ENCODE measurements at places on chromosomes 12 and 14. TPM values are rescaled to one million over a fixed set of nuclear protein-coding genes. Genes with fewer than 3 reads are reported as not detected.

The PPP4R4 gene
- not detected for polyA plus RNA-seq

The PRR4 gene
- polyA plus RNA-seq, result 1.4 TPM

The PKP2 gene
- polyA plus RNA-seq, result not detected

The PLCZ1 gene
- not detected for polyA plus RNA-seq

The FAM186B gene
- not detected for polyA plus RNA-seq

The KRT3 gene
- not detected for polyA plus RNA-seq

The IPO4 gene
- polyA plus RNA-seq, result 16.0 TPM

The ITGA7 gene
- not detected for polyA plus RNA-seq

- no peaks in the 10 kb centered on the region for H3K27me3 ChIP-seq
- peaks cover 17% of the 10 kb centered on the region for H3K36me3 ChIP-seq
- H3K4me1 ChIP-seq, result peaks cover 33% of the 10 kb centered on the region
Measured at GRCh38 chr12:95480230-95480629, 6.3 kb downstream of the METAP2 start.

- H3K27me3 ChIP-seq, result no peaks in the 10 kb centered on the region
- H3K4me1 ChIP-seq, result no peaks in the 10 kb centered on the region
- no peak overlapping the region for H3K4me3 ChIP-seq
Measured at GRCh38 chr14:44662250-44662891, 155.3 kb upstream of the FSCB start.

DNA sequence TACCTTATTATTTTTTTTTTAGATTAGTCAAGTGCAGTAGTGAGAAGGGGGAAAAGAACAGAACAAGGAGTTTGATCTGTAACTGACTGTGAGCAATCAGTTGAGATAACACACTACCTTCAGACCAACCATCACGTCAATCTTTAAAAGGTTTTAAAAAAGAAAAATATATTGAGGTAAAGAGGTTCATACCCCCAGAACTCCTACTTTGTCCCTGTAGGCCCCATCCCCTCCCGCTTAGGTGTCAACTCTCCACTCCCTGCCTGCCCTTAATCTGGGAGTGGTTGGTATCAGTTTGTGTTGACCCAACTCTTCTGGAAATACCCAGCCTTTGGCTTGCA, 16.2 kb downstream of the MMP14 start:
- peaks cover 14% of the 10 kb centered on the region for H3K4me1 ChIP-seq
- peaks cover 12% of the 10 kb centered on the region for H3K27me3 ChIP-seq
- H3K4me3 ChIP-seq, result no peak overlapping the region
- H3K36me3 ChIP-seq, result no peaks in the 10 kb centered on the region
- DNase-seq, result no peak

GRCh38 chr12:109777544-109777943, 55.7 kb downstream of the TRPV4 start:
- H3K27ac ChIP-seq, result no peak overlapping the region
- DNase-seq, result no peak
- H3K4me1 ChIP-seq, result peaks cover 10% of the 10 kb centered on the region
- no peaks in the 10 kb centered on the region for H3K36me3 ChIP-seq

GRCh38 chr12:53267999-53268629, at the start of gene ESPL1:
Gene ESPL1 (plus strand): TSS chr12:53268299. CDS start chr12:53268767, 468 bp downstream.
- peaks cover 22% of the 10 kb centered on the region for H3K4me1 ChIP-seq
- peak; percentile 85 for DNase-seq
- H3K27me3 ChIP-seq, result no peaks in the 10 kb centered on the region
- peak within 1 kb of the TSS; percentile 93 for H3K27ac ChIP-seq
- peak within 1 kb of the TSS; percentile 99 for H3K4me3 ChIP-seq
- H3K36me3 ChIP-seq, result no peaks in the 10 kb centered on the region

- no peaks in the 10 kb centered on the region for H3K36me3 ChIP-seq
- H3K4me3 ChIP-seq, result no peak overlapping the region
- no peak for DNase-seq
- peaks cover 6% of the 10 kb centered on the region for H3K27me3 ChIP-seq
Measured at GRCh38 chr14:51726166-51726899, 74.6 kb downstream of the FRMD6 start.

GRCh38 chr12:124445121-124445718, 122.2 kb downstream of the NCOR2 start:
- no peak overlapping the region for H3K27ac ChIP-seq
- no peaks in the 10 kb centered on the region for H3K27me3 ChIP-seq
- H3K4me1 ChIP-seq, result peaks cover 14% of the 10 kb centered on the region

- H3K4me1 ChIP-seq, result no peaks in the 10 kb centered on the region
- no peak overlapping the region for H3K4me3 ChIP-seq
- no peaks in the 10 kb centered on the region for H3K27me3 ChIP-seq
- DNase-seq, result no peak
- H3K27ac ChIP-seq, result no peak overlapping the region
- no peaks in the 10 kb centered on the region for H3K36me3 ChIP-seq
Measured at GRCh38 chr12:5797661-5798060, 147.4 kb downstream of the ANO2 start.

- peaks cover 12% of the 10 kb centered on the region for H3K27me3 ChIP-seq
- H3K27ac ChIP-seq, result no peak overlapping the region
- no peak for DNase-seq
- no peak overlapping the region for H3K4me3 ChIP-seq
- H3K4me1 ChIP-seq, result peaks cover under 1% of the 10 kb centered on the region
Measured at GRCh38 chr12:67925077-67925476, 64.2 kb upstream of the IFNG-AS1 start.

- DNase-seq, result no peak
- H3K4me3 ChIP-seq, result no peak overlapping the region
- H3K36me3 ChIP-seq, result no peaks in the 10 kb centered on the region
- H3K27ac ChIP-seq, result no peak overlapping the region
- peaks cover 3% of the 10 kb centered on the region for H3K27me3 ChIP-seq
Measured at GRCh38 chr12:80293347-80293746, 150.7 kb upstream of the PTPRQ start.

DNA sequence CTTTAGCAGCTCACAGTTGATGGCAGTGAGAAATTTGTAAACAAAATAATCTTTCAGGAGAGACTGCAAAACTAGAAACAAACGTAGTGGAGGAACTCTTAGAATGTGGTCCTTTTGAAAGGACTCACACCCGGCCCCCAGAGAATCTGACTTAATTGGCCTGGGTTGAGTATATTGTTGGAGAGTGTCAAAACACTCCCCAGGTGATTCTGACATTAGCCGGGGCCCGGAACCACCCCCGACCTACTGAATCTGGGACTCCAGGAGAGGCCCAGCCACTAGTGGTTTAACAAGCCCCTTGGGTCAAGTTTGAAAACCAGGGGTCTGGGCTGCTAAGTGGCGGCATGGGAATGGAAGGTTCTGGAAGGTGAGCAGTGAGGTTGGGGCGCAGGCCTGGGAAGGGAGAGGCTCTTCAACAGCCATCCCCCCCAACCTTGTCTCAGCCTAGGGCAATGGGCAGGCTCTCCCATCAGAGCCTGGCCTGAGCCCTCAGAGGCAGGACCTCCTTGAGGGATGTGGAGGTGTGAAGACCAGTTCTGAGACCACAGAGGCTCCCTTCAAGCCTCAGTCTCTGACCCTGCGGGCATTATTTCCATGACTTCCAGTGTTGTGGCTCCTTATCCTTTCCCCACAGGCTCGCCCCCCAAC, 1.1 kb upstream of the ELK3 start:
- DNase-seq, result no peak
- peak overlapping the region; percentile 85 for H3K4me3 ChIP-seq
- no peaks in the 10 kb centered on the region for H3K27me3 ChIP-seq
- peaks cover 48% of the 10 kb centered on the region for H3K4me1 ChIP-seq

DNA sequence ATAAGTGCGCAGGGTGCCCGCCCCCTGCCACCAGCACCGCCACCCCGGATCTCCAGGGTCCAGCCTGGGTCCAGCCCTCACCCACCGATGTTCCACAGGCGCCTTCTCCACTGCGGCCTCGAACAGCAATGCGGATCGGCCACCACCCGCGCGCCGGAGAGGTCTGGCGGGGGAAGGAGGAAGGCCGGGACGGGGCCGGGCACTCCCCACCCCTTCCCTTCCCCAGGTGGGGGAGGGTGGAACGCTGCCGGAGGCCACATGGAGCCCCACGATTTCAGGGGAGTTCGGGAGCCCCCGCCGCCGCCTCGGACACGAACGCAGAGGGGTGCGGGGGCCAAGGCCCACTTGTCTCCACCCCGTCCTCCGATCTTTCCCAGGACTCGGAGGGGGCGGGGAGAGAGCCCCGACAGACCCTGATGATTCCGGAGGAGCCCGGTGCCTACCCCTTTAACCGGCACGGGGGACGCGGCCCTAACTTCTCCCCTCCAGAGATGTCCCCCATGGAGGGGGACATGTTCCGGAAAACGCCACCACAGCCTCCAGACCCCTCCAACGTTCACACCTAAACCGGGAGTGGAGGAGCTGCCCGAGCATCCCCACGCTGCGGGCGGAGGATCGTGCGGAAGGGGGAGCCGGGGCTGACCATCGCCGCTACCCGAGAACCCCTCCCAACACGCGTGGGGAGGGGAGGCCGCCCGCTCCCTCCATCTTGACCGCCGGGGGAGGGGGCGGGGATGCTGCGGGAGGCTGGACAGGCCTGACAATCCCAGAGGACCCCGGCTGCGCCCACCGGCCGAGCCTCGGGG, 1.1 kb downstream of the ATXN2 start:
- peak overlapping the region; percentile 92 for H3K27ac ChIP-seq
- H3K4me1 ChIP-seq, result peaks cover 40% of the 10 kb centered on the region
- no peaks in the 10 kb centered on the region for H3K27me3 ChIP-seq
- no peaks in the 10 kb centered on the region for H3K36me3 ChIP-seq
- peak; percentile 14 for DNase-seq

GRCh38 chr12:111014547-111014946, 94.2 kb upstream of the MYL2 start:
- no peaks in the 10 kb centered on the region for H3K4me1 ChIP-seq
- peaks cover 70% of the 10 kb centered on the region for H3K27me3 ChIP-seq
- no peaks in the 10 kb centered on the region for H3K36me3 ChIP-seq

Measured in naive B cell (primary cell).